Activated T-helper 1 cell treated with anti-CD3 and anti-CD28 coated beads, Interleukin-12 subunit alpha, Interleukin-12 subunit beta, Interleukin-2, Interleukin-4 antibody, amounts not matched to agents 30 ng/mL and 10 ng/mL and 1 ng/mL, durations not matched to agents 14 hours and 24 hours and 36 hours (primary cell): ENCODE measurements at places on chromosomes 1 and 21. TPM values are rescaled to one million over a fixed set of nuclear protein-coding genes. Genes with fewer than 3 reads are reported as not detected.

Gene OR6K3
- not detected in 2 replicates for total RNA-seq

Gene PYGO2
- 34.7 and 35.0 TPM in 2 replicates for total RNA-seq

Gene UMODL1
- not detected in 2 replicates for total RNA-seq

Gene HHIPL2
- 0.16 and 0.91 TPM in 2 replicates for total RNA-seq

Gene TNFSF4
- 2.6 and 3.1 TPM in 2 replicates for total RNA-seq

Gene TRAF3IP3
- total RNA-seq: 378 and 384 TPM in 2 replicates

Gene GRIK3
- total RNA-seq: not detected in 2 replicates

Gene LCE1B
- total RNA-seq: not detected in 2 replicates

Gene DMBX1
- total RNA-seq: not detected in 2 replicates

Gene ALPL
- not detected in 2 replicates for total RNA-seq

Gene PADI2
- total RNA-seq: 0.07 TPM in 1 of 2 replicates, not detected in the other

Gene ZBED6
- 19.8 and 21.3 TPM in 2 replicates for total RNA-seq

Gene CELA3B
- total RNA-seq: not detected in 2 replicates

DNA sequence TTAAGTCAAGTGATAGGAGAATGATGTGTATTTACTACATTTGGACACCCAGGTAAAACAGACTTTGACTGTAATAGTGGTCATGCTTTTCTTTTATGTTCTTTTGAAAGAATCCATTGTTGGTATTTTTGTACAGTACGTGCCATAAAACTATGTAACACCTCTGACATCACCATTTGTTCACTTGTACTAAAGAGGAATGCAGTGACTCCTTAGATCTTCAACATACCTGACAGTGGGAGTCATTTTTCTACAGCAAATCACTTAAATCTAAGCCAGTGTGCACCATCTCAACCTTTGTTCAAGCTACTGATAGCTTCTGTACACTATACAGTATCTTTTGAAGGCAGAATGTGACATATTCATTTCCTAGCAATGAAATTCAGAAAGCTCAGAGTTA, 6.3 kb upstream of the PLD5 start:
- DNase-seq: no peak

DNA sequence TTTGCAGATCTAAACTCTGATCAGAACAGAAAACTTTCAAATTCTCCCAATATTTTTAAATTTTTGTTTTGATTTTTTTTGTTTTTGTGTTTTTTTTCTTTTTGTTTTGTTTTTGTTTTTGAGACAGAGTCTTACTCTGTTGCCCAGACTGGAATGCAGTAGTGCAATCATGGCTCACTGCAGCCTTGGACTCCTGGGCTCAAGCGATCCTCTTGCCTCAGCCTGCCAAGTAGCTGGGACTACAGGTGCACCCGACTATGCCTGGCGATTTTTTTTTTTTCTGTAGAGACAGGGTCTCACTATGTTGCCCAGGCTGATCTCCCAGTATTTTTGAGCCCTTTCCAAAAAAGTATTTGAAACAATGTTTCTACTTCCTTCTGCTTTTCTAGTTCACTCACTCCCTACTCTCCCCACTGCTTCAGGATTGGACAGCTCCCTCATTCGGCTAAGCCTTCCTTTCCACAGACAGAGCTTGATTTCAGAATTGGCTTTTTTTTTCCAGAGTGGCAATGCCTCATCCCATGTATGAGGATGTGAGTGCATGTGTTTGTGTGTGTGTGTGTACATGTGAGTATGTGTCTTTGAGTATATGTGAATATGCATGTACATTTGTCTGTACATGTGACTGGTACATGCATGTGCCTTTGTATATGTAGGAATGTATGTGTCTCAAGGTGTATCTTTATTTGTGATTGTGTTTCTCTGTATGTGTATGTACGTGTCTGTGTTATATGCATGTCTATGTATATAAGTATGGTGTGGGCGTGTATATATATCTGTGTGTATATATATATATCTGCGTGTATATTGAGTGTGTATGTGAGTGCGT, 11.9 kb downstream of the LHX4 start:
- no peak for DNase-seq

GRCh38 chr1:234962340-234962989, 166.2 kb downstream of the TOMM20 start:
- no peak for DNase-seq

DNA sequence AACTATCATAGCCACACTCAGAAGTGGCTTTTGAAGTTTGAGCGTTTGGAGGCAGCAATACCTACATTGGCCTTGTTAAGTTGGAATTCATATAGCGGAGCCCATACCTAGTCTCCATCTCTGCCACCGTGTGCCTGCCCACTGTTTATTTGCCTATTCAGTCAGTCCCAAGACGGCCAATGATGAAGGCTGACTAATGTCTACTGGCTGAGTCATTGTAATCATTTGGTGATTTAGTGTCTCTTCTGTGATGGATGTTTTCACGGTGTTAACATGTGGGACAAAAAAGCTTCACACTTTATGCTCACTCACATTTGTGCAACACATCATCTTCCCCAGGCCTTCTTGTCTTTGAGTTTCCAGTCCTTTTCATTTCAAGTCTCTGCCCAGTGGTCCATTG, 92.6 kb upstream of the PBX1 start:
- DNase-seq: no peak

- no peak for DNase-seq
These were observed 2.7 kb upstream of the COL6A2 start for GRCh38 chr21:46095083-46095719.

- DNase-seq: no peak
These were observed 17.8 kb upstream of the JAK1 start for GRCh38 chr1:64984106-64984505.

- DNase-seq: no peak
These were observed 12.0 kb upstream of the PCBP3 start for GRCh38 chr21:45631540-45631939.

DNA sequence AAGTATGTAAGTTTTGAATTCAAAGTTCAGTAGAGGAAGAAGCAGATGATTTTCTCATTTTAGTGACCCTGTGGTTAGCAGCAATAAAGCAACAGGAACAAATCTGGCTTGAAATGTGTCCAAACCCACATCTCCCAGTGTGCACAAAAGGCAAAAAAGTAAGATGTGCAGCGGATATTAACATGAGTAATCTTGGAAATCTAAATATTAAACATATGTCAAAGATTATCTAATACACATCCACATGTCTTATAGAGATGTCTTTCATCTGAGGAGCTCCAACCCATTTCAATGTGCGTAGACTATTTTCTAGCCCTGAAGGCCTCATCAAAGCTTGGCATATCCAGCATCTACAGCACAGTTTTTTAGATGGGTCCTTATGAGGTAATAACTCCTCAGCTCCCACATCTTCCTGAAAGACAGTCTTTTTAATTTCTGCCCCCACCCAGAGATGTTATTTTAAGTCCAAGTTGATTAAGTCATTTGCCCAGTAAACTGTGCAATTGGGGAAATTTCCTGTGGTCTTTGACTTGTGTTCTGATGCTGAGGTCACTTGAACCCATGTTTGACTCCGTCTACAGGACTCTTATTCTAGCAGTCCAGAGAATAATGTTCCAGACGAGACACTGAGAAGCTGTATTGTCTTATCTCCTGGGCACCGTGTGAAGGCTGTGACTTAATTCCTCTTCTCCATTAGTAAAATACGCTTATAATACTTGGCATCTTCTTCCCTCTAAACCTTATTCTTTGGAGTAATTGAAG, 73.7 kb downstream of the LMO4 start:
- DNase-seq: no peak

DNA sequence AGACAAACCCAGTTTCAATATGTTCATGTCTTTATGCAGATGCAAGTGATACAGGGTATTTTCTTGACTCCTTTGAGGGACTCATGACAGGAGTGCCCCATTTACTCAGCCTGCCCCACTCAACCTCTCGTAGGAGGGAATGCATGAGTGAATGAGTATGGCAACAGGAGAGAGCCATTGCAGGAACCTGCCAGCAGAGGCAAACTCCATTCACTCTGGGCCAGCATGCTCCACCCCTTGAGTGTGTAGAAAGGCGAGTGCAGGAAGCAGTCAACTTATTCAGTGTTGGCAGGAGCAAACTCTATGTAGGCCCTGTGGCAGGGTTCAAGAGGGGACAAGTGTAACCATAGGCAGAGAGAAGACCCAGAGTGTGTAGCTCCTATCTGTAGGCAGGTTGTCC, 1526.3 kb downstream of the PLA2G4A start:
- DNase-seq: no peak

GRCh38 chr1:200675588-200675852, 5.8 kb upstream of the DDX59 start:
- DNase-seq: no peak

GRCh38 chr21:33022489-33022827, 3.3 kb upstream of the OLIG2 start:
- DNase-seq: no peak

GRCh38 chr1:114558544-114558943, 22.9 kb downstream of the BCAS2 start:
- no peak for DNase-seq

- DNase-seq: no peak
These were observed 32.9 kb downstream of the GRHL3 start for GRCh38 chr1:24351918-24352627.

DNA sequence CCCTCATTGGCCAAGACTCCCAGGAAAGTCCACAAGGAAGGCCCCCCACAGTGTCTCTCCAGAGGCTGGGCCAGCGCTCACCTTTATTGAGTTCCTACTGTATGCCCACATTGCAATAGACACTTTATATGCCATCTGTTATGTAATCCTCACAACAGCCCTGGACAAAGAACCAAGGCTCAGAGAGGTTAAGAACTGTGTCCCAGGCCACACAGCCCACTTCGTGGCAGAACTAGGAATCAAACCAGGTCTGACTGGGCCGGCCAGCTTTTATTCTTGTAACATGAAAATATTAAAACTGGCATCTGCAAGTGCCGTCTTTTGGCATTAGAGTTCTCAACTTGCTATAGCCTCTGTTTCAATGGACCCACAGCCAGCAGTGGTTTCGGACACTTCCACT, 4.5 kb downstream of the CTRC start:
- DNase-seq: no peak

- no peak for DNase-seq
These were observed 4.1 kb upstream of the ACOT11 start for GRCh38 chr1:54543729-54544496.

DNA sequence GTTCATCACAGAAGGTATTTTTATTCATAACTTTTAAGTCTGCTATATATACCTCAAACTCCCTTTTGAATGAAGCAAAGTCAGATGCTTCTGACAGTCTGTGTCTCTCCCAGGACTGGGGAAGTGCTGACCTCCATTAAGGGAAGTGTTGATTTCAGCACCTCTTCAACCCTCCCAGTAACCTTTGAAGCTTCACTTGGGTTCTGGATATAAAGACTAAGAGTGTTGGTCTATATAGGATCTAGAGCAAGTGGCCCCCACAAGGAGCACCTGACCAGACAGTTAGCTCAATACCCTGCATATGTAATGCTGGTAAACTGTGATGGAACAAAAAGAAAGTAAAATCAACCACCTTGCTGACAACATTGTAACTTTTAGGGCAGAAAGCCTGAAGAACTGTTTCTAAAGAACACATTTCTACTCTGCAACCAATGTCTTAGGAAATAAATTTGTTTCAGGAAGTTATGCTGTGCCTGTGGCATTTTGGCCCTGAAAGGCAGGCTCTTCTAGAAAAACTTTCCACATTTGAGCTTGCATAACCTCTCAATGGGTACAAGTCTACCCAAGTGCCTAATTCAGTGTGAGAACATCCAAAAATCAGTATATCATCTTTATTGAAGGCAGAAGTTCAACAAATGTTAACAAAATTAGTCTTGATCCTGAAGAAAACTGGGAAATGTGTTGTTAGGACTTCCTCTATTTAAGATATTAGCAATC, 865 bp upstream of the PTPN22 start:
- DNase-seq: peak; percentile 18

- DNase-seq: no peak
These were observed 725.3 kb upstream of the NCAM2 start for GRCh38 chr21:20272791-20273362.

DNA sequence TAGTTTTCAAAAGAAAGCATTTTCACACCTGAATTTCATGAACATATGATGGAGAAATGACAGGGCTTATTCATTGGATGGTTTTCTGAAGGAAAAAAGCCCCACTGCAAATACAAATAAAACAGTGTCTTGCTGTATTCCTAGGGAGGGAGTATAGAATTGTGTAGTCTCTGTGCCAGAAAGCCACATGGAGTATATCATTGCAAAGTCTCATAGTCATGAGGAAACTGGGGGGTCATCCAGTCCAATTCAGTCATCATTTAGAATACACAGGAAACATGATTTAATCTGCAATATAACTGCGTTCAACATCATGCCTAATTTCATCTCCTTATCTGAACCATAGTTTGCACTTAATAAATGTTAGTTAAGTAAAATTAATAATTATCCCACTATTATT, 222.3 kb downstream of the NTNG1 start:
- no peak for DNase-seq

- no peak for DNase-seq
These were observed 2.8 kb downstream of the ARID4B start for GRCh38 chr1:235325139-235325538.

DNA sequence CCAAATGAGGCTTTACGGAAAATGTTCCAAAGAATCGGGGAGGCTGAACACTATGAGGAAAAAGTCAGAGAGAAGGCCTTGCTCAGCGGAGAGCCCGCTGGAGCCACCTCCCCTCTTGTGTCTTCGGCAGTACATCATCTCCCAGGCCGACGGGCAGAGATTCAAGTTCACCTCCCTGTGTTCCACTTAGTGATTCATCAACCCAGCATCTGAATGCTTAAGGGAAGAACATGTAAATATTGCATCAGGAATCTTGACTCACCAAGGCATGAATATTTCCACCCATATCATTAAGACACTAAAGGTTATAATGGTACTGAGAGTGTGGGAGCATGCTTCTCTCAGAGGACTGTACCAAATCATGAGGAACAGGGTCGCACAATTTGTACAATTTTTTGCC, 172.5 kb downstream of the ST6GALNAC5 start:
- no peak for DNase-seq

- no peak for DNase-seq
These were observed 171.4 kb upstream of the GALNT2 start for GRCh38 chr1:229895605-229896004.
